Gastrocnemius medialis (tissue), 4 donors: ENCODE measurements at places on chromosomes 3 and 15. TPM values are rescaled to one million over a fixed set of nuclear protein-coding genes. Genes with fewer than 3 reads are reported as not detected.

CADM2 gene
- 7.7 TPM for total RNA-seq

CELSR3 gene
- 0.25 TPM for total RNA-seq

TMCO5A gene
- not detected for total RNA-seq

EPM2AIP1 gene
- total RNA-seq = 9.0 TPM

CHRNA7 gene
- 6.5 TPM for total RNA-seq

ZBED2 gene
- not detected for total RNA-seq

PIGBOS1 gene
- total RNA-seq = 10.8 TPM

ACKR2 gene
- 1.1 TPM for total RNA-seq

C2CD4B gene
- 3.2 TPM for total RNA-seq

SNX22 gene
- total RNA-seq = 0.09 TPM

NBEAL2 gene
- total RNA-seq = 8.4 TPM
